Activated naive CD8-positive, alpha-beta T cell treated with anti-CD3 and anti-CD28 coated beads for 36 hours (primary cell): ENCODE measurements at places on chromosomes 16 and 17. TPM values are rescaled to one million over a fixed set of nuclear protein-coding genes. Genes with fewer than 3 reads are reported as not detected.
A peak's percentile ranks its signal among the peaks of the same experiment; 100 is the strongest.

DNA sequence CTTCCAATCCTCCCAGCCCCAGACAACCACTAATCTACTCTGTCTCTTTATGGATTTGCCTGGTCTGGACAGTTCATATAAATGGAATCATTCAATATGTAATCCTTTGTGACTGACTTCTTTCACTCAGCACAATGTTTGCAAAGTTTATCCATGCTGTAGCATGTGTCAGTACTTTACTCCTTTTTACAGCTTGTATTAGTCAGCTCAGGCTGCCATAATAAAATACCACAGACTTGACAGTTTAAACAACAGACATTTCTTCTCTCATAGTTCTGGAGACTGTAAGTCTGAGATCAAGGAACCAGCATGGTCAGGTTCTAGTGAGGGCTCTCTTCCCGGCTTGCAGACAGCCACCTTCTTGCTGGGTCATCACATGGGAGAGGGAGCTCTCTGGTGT is 41.3 kb downstream of the GPRC5B start:
- no peak for DNase-seq

DNA sequence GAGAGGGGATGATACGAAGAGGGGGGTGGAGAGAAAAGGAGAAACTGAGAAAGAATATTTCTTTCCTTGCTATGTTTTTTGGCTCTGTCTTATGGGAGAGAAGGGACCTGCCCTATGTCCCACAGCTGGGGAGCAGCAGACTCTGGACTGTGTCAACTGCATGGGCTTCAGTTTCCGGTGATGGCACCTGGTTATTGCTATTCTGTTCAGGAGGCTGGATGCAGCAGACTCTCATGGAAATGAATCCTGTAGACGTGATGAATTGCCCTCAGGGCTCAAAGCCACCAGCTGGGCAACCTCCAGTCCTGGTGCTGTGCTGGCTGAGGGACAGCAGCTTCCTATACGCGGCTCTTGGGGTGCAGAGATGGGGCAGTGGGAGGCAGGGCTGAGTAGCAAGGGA is 121.2 kb downstream of the HAPSTR1 start:
- DNase-seq = no peak

GRCh38 chr17:50775926-50776325 is 8.6 kb upstream of the ANKRD40CL start:
- DNase-seq = no peak

GRCh38 chr17:73030995-73031394 is 61.5 kb downstream of the SLC39A11 start:
- DNase-seq = no peak

GRCh38 chr17:65914784-65915342 is 277.1 kb downstream of the CEP112 start:
- peak; percentile 1 for DNase-seq

- no peak for DNase-seq
These were observed 27.1 kb downstream of the HOXB1 start for GRCh38 chr17:48503747-48504146.

The KRT33A gene
- not detected for total RNA-seq

The METTL23 gene
- total RNA-seq = 30.6 TPM

The ABCC12 gene
- not detected for total RNA-seq
